Heart left ventricle (tissue), 16 donors: ENCODE measurements at places on chromosomes 12 and 14. TPM values are rescaled to one million over a fixed set of nuclear protein-coding genes. Genes with fewer than 3 reads are reported as not detected.

SYNDIG1L gene
- 0.32 TPM for total RNA-seq

ANGEL1 gene
- 9.3 TPM for total RNA-seq

- no peak for DNase-seq
Measured at GRCh38 chr12:104576187-104576778, 119.5 kb downstream of the CHST11 start.

DNA sequence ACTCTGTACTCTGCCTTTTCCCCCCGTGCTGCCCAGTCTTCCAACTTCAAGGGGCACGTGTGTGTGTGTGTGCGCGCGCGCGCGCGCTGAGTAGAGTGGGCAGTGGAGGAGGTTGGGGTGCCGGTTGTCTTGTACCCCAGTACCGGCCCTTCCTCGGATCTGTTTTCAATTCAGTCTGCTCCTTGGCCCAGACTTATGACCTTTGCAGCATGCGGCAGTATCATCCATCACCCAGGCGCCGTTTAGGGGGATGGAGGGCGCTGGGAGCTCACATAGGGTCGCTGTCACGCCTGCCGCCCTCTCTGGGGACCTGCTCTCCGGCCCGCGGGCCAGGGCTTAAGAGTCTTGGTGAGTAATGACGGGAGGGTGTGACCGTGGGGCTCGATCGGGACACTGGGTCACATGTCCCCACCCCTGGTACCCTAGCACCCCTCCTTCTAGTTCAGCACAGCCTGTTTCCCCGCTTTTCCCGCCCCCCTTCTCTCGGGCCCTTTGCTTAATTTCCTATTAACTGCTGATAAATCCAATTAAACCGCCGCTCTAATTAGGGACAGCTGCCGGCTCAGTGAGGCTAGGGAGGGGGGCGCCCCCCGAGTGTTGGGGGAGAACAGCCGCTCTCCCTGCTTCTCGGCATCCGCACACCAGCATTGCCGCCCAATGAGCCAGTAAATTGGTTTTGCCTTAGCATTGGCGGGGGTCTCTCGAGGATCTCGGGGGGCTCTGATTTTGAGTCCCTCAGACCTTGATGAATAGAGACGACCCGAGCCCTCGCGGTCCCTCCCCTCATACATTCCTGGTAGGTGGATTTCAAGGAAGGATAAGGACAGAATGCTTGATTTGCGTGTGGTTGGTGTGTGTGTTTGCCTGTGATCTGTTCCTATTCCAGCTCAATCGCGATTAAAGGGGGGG, 9.3 kb downstream of the STAC3 start:
- DNase-seq, result no peak

SPIC gene
- not detected for total RNA-seq

- no peak for DNase-seq
Measured at GRCh38 chr14:87999277-87999676, 5.7 kb upstream of the GPR65 start.

DNA sequence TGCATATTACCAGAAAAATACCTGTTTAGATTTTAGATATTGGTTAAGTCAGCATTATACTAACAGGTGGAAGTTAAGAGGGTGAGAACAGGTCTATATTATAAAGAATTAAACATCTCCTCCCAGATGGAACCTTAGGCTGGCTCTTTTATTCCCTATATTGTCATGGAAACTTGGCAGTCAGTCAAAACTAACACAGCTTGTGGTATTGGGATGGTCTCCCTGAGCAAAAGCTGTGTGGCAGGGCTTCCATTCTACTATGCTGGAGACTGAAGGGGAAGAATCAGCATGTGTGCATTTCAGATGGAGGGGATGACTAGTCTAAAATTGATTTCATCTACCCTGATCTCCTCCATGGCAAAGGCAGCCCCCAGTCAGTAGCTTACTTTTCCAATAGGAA, 66.7 kb downstream of the SMOC1 start:
- no peak for DNase-seq
